ENCODE measurements at places on chromosomes 11 and 22.

GRCh38 chr11:74412733-74413359 lies 14.6 kb upstream of the PGM2L1 start:
- DNase-seq = no peak

DNA sequence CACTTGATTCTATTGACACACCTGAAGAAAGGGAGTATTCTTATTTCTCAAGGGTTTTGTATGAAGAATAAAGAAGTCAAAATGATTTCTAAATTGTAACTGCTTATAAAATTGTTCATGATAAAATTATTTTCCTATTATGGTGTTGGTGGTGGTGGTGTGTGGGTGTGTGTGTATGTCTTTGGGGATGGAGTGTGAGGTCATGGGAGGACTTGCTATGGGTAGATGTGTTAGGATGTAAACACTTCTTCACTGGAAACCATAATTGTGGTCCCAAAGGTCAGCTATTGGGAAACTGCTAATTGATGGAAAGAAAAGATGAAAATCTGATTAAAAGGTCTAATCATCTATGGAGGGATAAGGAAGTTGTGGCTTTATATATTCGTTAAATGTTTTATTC lies 5.1 kb downstream of the TRIM22 start:
- DNase-seq = no peak

GRCh38 chr11:93131709-93132108 lies 66.1 kb downstream of the SLC36A4 start:
- DNase-seq = no peak

DNA sequence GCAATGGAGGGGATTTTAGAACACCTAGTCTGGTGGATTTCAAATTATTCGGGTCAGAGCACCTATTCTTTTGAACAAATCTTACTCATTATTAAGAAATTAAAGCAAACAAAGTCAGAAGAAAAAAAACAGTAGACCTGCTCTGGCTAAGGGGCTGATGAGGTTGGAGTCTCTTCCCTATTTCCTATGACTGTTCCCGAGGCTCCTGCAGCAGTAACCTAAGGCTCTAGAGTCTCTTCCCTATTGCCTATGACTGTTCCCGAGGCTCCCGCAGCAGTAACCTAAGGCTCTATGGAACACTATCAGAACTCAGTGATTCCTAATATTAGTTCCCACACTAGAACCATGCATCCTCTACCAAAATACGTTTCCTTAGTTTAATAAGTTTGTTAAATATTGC lies 607.9 kb downstream of the NTM start:
- no peak for DNase-seq

GRCh38 chr11:76579056-76579751 lies 91.3 kb downstream of the LRRC32 start:
- no peak for DNase-seq

DNA sequence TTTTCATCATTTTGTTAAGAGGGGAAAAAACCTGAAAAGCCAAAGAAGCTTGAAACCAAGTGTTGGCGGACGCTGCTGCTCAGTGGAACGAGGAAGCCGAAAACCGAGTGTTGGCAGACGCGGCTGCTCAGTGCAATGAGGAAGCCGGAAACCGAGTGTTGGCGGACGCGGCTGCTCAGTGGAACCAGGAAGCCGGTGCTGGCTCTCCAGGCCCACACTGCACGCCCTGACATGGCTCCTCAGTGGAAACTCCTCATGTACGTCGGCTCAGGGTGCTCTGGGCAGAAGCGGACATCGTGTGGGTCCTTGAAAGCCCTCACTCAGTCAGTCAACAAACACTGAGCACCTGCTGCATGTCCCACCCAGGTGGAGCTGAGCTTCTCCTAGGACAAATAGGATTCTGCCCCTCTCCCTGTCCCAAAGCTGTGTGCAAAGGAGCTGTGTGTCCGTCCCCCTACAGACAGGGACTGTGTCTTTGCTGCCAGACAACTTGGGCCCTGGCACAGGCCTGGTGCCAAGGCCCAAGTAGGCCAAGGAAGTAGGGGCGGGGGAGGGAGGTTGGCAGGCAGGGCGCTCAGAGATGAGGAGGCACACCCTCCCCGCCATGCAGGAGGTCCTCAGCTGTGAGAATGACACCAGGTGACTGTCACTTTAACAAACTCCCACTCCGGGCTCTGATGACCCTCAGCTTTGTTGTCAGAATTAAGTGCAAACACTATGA lies 37.3 kb downstream of the PHF21B start:
- DNase-seq = no peak

- peak; percentile 60 for DNase-seq
These were observed 42.6 kb upstream of the APOA1 start for GRCh38 chr11:116879800-116880625.

DNA sequence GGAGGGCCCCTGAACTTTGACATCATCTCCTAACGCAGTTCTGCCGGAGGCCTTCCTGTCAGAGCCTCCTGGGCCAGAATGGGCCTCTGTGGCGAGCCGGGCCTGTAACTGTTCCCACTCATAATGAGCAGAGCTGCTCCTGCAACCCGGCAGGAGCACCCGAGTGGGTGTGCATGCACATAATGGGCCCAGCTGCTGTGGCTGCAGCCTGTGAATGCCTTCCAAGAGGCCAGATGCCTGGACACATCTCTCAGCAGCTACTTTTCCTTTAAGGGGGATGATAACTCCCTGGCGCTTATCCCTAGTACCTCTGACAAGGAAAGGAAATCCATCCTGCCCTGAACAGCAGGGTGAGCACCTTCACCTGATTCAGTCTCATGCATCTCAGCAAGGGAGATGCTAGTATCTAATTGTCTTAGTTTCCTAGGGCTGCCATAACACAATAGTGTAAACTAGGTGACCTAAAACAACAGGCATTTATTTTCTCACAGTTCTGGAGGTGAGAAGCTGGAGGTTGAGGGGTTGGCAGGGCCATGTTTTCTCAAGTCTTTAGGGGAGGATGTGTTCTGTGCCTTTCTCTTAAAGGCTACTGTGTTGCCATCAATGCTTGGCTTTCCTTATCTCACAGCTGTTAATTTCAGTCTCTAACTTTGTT lies 120.5 kb downstream of the TEAD1 start:
- no peak for DNase-seq

DNA sequence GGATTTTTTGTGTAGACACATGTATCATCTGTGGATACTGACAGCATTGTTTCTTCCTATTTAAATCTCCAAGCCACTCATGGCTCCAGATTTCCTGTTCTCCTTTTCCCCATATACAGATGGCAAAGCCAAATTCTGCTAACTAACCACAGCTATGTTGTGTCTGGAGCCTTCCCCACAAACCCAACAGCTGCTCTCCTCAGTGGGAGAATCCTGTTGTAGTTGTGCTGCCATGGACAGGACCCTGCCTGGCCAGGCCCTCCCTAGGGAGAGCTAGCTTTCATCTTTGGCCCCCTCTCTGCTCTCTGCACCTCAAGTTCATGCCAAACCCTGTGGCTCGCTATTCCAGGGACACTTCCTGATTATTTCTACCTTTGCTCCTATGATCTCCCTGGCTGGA lies 106.4 kb upstream of the CCDC90B start:
- DNase-seq = no peak

DNA sequence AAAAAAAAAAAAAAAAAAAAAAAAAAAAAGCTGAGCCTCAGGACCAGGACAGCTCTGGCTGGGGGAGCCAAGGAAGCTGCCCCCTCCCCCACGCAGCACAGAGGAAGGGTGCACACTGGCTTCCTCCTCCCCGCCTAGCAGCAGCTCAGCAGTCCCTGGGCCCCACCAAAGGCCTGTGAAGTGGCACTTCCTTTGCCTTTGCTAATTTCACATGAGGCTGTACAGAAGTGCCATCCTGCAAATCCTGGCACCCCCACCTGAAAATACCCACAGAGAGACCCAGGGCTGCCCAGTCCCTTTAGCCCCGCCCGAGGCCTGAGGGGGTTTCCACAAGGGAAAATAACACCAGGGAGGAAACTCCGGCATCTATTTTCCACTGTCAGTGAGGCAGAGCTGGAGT lies 3.9 kb downstream of the RHOG start:
- no peak for DNase-seq

DNA sequence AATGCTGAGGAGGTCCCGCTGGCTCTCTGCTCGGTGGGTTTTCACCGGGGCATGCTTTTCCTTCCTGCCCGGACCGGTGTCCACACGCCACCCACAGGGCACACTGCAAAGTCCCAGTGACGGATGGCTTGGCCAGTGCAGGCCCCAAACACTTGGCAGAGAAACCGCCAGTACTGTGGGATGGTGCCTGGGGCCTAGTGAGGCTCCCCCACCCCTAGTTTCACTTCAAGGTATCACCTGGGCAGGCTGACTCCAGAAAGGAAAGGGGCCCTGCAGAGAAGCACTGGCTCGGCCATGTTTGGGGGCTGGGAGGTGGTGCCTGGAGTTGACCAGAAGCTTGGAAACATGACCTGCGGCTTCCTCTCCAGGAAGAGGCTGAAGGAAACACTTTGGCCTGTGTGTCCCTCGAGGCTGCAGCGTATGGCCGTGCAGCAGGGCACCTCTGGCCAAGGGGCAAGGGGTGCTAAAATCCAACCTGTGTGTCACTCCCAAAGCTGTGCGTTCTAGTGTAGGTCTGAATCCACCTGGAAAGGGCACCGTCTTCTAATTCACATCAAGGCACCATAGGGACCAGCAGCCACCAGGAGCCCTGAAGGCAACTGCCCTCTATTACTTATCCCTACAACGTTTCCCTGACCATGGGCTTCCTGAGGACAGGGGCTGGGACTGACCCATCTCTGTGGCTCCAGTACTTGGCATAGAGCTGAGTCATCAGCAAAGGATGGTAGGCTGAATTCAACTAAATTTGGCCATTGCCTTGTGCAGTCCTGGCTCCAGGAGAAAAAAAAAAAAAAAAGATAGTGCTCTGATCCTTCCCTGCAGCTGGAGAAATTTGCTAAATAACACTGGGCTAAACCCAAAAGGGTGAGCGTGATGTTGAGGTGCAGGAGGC lies 22.6 kb downstream of the TPBGL start:
- DNase-seq = no peak

GRCh38 chr11:48103621-48104567 lies 112.7 kb upstream of the OR4B1 start:
- no peak for DNase-seq

GRCh38 chr11:15893080-15893492 lies 463.3 kb downstream of the SOX6 start:
- DNase-seq = no peak

GRCh38 chr11:88114486-88115045 lies 60.7 kb downstream of the RAB38 start:
- DNase-seq = no peak
